B cell (primary cell): ENCODE measurements at places on chromosomes 1 and 21.
A peak's percentile ranks its signal among the peaks of the same experiment; 100 is the strongest.

DNA sequence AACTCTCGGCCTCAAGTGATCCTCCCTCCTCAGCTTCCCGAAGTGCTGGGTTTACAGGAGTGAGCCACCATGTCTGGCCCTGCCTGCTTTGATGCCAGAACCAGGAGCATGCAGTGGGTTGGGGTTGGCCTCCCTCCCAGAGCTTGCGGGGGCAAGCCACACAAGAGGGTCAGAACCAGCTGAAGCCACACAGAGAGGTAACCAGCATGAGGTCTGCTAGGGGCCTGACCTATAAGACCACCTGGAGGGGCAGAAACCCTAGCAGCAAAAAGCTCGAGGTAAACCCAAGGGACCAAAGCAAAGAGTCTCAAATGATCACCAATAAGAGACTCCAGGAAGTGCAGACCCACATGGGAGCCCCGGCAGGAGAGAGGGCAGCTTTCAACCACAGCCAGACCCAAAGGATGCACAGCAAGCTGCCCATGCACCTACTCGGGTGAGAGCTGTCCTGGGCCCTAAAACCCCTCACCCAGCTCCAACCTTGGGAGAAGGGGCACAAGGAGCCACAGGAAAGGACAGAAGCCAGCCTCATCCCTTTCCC, 81.2 kb downstream of the TOMM20 start:
- DNase-seq, result peak; percentile 19

DNA sequence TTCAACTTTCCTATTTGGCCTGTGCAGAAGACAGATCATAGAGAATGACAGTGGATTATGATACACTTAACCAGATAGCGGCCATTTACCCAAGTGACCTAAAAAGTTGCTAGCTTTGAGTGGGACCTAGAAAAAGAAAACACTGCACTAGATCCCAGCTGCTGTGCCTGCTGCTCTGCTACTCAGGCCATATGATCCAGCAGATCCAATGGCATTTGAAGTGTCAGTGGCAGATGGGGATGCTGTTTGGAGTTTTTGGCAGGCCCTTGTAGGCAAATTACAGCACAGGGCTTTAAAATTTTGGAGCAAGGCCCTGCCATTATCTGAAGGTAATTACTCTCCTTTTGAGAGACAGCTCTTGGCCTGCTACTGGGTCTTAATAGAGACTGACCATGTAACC, 74.0 kb upstream of the KCNE2 start:
- no peak for DNase-seq

GRCh38 chr21:46363698-46364097, 39.7 kb downstream of the PCNT start:
- no peak for DNase-seq

DNA sequence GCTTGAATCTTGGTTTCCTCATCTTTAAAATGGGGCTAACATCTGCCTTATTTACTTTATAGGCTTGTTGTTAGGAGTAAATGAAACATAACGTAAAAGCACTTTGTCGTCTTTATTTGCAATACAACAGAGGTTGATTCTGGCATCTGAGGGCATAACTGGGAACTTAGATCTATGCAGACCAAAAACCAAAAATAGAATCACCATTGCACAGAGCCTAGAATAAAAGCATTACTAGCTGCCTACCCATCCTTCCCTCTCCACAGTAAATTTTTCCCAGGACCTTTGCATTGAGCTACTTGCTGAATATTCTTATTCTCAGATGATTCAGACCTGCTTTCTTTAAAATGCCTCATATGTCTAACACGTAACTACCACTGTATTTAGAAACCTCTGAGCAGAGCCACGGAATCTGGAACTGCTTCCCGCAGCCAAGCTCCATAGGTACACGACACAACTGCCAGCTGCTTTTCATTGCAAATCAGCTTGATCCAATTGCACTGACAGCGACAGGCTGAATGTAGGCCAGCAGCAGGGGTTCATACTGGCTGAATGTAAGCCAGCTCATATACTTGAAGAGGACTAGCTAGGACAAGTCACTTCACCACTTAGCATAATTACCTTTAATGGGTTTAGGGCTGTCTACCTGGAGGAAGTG, 33.2 kb upstream of the SERBP1 start:
- DNase-seq, result no peak

DNA sequence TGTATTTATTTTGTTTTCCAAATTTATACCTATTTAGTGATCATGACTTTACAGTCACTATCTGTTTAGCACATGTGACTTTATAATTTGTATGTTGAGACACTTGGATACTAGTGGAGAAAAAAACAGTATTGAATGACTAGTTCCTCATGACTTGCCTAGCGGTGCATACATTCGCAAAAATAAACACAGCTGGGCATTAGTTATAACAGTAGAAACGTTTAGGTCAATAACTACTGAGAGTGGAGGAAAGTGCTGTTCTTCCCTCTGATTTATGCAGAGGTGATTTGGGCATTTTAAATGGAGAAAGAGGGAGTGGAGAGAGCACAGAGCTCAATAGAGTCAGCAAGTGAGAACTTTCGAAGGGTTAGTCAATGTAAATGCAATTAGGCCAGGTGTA, 1679.0 kb upstream of the B3GALT2 start:
- no peak for DNase-seq

GRCh38 chr1:107572674-107573211, 392.2 kb downstream of the VAV3 start:
- no peak for DNase-seq

DNA sequence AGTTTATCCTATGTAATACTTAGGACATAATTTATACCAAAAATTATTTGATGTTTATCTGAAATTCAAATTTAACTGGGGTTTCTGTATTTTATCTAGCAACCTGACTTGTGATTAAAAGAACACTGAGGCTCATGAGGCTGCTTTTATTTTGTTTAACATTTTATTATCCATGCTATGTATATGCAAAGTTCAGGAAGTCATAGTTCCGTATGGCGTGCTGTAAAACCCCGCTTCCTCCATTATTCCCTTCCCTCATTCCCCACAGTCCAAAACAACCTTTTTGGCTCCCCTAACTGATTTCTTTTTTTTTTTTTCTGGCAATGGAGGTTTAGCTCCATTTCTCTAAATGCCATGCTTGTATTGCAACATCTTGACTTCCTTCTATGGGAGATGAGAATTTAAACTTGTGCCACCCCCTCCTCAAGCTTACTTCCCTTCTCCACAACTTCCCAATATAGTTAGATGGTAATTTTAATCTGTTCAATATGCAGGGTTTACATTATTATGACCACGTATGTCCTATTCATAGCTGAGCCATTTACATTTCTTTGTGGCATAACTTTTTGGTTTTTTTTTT, 138.0 kb upstream of the DNAH14 start:
- DNase-seq, result no peak

DNA sequence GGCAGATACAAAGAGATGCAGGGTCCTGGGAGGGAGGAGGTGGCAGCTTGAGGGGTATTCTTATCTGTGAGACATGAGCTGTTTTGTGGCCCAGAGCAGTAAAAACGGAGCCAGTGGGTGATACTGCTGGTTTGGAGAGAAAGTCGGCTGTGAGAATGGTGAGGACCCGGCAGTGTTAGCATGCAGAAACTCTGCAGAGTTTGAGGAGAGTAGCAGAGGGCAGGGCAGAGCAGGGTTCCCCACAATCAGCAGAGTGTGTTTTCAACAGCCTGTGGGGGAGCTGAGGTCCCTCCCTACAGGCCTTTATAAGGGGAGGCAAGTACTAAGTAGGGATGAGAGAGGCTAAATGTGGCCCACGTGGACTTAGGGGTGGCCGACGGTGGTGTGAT, 423 bp downstream of the SLAMF8 start:
- DNase-seq, result no peak

DNA sequence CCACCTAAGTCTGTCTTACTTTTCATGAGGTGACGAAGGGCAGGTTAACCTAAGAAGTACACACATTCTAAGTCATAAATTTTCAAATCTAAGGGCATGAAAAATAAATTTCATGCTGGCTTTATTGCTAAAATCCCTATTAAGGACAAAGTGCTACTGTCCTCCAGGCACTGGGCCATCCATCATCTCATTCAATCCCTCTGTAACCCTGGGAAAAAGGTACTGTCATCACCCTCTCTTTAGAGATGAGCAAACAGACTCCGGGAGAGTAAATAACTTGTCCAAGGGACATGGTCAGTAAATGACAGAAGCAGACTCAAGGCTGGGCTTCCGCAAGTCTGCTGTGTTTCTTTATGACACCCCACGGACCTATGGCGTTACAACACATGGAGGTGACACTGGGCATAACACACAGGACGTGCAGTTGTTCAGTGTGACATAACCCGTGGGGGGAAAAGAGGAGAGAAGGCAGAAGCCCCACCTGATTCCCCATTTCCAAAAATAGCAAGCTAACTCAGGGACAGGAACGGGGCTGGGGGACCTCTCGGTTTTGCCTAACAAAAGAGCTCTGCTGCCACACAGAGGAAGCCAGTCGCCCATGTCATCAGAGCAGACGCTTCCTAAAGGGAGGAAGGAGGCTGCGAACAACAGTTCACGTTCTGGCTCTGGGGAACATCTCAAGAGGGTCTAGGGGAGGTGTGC, 12.5 kb upstream of the SRM start:
- DNase-seq, result no peak

GRCh38 chr21:46465651-46466050, 7.0 kb downstream of the DIP2A start:
- DNase-seq, result no peak

DNA sequence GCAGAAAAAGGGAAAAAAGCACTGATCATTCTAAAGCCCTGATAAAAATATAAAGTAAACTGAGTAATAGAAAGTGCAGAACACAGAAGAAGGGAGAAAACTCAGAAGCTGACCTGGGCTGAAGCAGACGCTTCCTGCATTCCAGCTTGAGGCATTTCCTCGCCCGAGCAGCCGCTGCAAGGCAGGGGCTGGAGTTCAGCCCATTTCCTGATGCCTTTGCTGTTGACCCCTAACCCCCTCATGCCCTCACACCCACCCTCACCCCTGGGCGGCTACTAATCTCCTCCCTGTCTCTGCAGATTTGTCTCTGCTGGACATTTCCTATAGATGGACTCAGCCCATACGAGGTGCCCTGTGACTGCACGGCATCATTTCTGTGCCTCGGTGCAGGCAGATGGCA, 227.8 kb downstream of the NPHP4 start:
- no peak for DNase-seq

DNA sequence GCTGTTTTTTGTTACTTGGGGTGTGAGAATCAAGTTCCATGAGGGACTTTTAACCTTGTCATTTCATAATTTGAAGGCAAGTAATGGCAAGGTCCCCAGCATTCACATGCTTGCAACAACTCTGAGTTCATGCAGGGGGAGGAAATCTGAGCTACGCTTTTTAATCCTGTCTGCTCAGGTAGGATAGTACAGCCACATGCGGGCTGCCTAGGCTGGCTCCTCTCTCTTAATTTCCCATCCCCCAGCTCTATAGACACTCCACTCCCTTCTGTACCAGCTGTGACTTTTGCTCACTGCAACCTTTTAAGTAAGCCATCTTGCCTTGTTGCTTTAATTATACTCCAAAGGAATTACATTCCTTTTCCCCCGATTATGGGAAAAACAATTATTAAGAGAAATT, 30.1 kb downstream of the PTGFR start:
- DNase-seq, result no peak

- no peak for DNase-seq
Measured at GRCh38 chr1:209808059-209808581, 2.2 kb upstream of the IRF6 start.

GRCh38 chr1:64203420-64203819, at the start of gene UBE2U:
Gene UBE2U, plus strand, starts transcription at chr1:64203623. Its CDS starts 428 bp downstream, at chr1:64204051.
- no peak for DNase-seq

DNA sequence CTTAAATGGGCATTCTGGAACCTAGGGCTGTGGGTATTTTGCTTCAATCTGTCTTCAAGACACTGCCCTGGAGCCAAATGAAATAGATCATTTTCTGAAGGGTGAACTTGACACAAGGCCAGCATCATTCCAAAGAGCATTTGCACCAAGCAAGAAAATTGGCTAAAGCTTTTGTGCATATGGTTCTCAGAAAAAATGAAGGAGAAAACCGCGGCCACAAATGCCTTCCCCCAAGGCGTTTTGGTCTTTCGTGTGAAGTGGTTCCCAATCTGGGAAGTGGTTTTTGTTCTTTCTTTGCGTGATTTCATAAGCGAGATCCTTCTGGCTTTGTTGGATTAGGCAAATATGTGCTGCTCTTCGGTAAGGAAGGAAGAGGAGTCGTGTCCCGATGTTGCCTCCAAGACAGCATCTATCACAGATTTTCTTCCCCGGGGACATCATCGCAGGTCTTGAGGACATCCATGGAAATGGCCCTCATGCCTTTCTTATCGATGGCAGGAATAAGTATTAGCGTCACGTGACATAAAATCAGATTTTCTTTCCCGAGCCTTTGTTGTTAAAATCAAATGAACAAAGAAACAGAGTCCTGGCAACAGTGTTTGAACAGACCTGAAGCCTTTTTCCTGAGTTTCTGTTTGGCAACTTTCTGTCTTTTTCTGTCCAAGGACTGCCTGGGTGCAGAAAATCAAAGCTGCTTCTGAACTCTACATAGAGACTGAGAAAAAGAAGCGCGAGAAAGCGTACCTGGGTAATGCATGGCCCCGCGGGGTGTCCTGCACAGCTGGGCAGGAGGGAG, 31.0 kb downstream of the ATP5PO start:
- DNase-seq, result no peak

- no peak for DNase-seq
Measured at GRCh38 chr1:221074332-221074731, 195.1 kb downstream of the HLX start.

GRCh38 chr1:188127507-188127906, 1298.8 kb downstream of the PLA2G4A start:
- DNase-seq, result no peak

GRCh38 chr1:97943354-97943753, 22.5 kb upstream of the DPYD start:
- DNase-seq, result no peak

GRCh38 chr1:51569284-51570062, 47.4 kb upstream of the OSBPL9 start:
- DNase-seq, result peak; percentile 71

DNA sequence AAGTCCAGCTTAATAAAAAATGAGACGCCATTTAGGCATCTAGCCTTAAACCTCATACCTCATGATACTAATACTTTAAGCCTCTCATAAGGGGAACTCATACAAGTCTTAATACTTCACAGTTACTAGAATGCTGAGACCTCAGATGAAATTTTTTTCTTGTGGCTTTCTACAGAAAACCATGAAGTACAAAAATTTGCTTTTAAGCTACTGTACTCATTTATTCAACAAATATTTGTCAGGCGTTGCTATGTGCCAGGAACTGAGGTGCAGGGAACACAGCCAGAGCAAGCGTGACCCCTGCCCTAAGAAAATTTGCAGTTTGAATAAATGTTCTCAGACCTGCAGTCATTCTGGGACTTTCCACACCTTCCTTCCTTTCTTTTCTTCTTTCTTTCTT, 150.6 kb downstream of the MRPL39 start:
- DNase-seq, result peak; percentile 63

DNA sequence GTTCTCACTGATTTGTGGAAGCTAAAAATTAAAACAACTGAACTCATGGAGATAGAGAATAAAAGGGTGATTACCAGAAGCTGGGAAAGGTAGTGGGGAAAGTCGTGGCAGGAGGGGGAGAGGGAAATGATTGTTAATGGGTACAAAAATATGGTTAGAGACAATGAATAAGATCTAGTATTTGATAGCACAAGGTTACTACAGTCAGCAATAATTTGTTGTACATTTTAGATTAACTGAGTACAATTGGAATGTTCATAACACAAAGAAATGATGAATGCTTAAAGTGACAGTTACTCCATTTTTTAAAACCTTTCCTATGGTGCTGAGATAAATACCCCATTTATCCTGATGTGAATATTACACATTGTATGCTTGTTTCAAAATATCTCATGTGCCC, 102.3 kb downstream of the DTL start:
- DNase-seq, result no peak
